Urothelium cell line (cell line): ENCODE measurements at places on chromosomes 16 and 17.

DNA sequence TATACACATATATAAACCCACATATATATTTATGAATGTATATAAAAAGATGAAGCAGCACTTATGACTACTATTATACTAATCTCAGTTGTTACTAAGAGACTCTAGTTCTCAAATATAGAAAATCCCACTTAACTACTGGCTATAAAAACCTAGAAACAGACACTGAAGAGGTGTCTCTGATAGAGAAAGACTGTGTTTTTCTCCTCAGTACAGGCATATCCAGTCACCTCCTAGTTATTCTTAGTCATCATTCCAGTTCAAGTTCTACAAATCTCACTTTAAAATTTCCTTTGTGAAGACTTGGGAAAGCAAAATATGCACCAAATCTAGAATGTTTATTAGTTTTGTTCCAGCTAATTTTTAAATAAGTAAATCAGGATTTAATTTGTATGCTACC is 93.9 kb downstream of the STH start:
- DNase-seq, result no peak

DNA sequence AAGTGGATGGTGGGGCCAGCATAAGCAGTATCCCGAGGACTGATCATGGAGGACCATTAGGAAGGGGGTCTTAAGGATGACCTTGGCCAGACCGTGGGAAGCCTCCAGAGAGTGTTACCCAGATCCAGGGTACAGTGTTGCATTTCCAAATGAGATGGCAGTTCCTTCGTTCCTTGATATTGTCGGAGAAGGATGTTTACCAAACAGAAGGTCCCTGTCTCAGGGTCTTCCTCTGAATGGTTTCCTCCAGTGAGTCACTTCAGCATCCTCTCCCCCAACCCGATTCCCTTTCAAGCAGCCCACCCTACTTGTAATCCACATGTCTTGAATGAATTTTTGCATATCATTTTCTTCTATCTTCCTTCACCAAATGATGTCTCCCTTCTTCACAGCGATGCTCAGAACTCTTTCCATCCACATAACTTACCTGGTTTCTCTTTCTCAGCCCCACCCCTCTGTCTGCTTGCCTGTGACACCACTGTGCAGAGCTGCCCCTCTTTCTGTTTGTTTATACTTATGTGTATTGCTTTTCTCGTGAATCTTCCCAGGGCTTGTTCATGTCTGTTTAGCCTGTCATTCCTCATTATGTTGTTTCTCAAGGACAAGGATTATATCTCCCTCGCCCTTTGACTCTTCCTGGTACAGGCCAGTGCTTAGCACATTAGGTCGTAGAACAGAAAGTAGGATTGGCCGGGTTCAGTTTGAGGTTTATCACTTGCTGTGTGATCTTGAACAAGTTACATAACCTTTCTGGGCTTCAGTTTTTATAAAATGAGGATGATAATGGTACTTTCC is 5.7 kb downstream of the GOSR2 start:
- no peak for DNase-seq

- no peak for DNase-seq
Measured at GRCh38 chr16:49527611-49528010, 154.0 kb downstream of the C16orf78 start.

DNA sequence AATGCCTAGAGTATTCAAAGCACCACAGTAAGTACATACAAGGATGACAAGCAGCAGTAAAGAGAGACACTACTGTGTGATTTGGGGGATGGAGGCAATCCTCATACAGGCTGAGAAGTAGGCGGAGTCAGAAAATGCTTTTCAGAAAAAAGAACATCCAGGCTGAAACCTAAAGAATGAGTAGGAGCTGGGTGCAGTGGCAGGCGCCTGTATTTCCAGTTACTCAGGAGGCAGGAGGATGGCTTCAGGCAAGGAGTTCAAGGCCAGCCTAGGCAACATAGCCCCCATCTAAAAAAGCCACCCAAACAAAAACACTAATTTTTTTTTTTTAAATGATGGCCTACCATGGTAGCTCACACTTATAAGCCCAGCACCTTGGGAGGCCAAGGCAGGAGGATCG is 10.3 kb downstream of the KANSL1 start:
- DNase-seq, result no peak

GRCh38 chr16:27482397-27483087 is 67.2 kb downstream of the GTF3C1 start:
- no peak for DNase-seq

GRCh38 chr17:7929158-7930023 is at the start of gene KCNAB3:
Gene KCNAB3 (minus strand): TSS chr17:7929856. CDS start chr17:7929435, 421 bp downstream.
- no peak for DNase-seq

DNA sequence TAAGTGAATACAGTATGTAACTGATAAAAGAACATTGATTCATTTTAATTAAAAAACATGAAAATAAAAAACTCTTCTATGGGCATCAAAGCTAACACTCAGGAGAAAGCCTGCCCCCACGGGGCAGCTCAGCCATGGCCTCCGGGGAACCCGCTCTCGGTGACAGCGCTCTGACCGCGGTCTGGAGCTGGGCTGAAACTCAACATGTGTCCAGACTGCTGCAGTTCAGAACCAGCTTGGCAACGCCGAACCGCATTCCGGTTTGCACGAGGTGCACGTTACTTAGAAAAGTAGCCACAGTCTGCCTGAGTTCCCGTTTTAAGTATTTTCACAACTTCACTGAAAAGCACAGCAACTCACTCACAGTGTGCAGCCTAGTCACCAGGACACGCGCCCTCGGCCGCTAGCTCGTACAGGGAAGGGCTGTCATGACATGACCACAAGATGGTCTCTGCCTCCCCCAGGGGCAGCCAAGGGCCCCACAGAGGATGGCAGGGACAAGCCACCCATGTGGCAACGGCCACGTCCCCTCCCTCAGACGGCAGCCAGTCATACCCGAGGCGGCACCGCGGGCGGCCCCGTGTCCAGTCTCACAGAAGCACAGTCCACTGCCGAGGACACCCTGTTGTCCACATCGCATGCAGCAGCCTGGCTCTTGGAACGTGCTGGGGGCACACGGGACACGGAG is 77.1 kb upstream of the METRNL start:
- no peak for DNase-seq

- no peak for DNase-seq
Measured at GRCh38 chr16:58670177-58670576, 14.4 kb downstream of the SLC38A7 start.

- no peak for DNase-seq
Measured at GRCh38 chr16:85624646-85625045, 11.5 kb downstream of the GSE1 start.

- DNase-seq, result no peak
Measured at GRCh38 chr17:31568121-31568520, 176.6 kb downstream of the RAB11FIP4 start.

- DNase-seq, result no peak
Measured at GRCh38 chr16:88435437-88436355, 17.4 kb upstream of the ZFPM1 start.

GRCh38 chr17:66387392-66387981 is 85.1 kb downstream of the PRKCA start:
- no peak for DNase-seq

DNA sequence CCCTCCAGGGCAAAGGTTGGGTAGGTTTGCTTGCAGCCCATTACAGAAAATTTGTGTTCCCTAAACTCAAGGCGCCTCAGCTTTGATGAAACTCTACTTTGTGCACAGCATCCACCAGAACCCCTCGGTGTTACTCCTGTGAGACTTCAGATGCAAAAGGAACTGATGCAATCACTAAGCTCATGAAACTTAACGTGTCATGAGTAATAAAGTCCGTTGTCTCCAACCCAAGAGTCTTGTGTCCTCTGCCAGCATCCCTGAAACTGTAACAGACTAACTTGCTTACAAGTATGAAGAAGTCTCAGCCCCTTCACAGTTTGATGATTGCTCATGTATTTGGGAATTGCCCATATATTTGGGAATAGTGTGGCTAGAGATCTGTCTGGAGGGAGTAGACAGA is 74.8 kb upstream of the MARCHF10 start:
- DNase-seq, result no peak

DNA sequence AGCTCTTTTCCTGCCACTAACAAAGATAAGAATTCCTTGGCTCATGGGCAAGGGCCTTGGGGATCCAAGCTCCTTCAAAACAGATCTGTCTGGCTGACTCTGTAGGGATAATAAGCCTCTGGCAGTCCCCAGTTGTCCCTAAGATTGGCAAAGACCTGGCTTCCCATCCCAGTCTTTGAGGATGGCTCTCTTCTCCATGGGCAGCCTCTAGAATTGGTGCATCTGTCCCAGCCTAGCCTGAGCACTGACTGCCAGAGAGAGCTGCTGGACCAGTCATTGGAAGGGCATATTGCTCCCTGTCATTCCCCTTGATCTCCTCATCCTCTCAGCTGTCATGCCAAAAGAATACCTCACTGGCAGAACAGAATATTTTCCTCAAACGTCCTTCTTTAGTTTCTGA is 13.2 kb upstream of the CUEDC1 start:
- DNase-seq, result no peak

DNA sequence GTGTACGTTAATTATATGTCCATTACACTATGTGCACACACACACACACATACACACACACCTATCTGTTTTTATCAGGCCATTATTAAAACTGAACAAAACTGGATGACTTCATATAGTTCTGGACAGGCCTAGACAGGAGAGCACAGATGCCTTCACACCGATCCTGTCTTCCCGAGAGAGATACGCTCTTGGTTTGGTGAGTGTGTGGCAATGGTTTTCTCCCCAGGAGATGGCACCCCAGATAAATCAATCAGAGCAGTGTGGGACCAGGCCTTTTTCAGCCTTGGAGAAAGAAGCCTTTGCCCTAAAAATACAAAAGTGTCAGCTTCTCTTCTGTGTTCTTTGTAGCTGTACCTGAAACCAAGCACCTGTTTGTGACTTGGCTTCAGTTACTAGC is 83.7 kb downstream of the CPPED1 start:
- no peak for DNase-seq

GRCh38 chr17:21113716-21114115 is 13.0 kb upstream of the DHRS7B start:
- DNase-seq, result no peak

- DNase-seq, result no peak
Measured at GRCh38 chr16:73199214-73199613, 151.3 kb upstream of the ZFHX3 start.

DNA sequence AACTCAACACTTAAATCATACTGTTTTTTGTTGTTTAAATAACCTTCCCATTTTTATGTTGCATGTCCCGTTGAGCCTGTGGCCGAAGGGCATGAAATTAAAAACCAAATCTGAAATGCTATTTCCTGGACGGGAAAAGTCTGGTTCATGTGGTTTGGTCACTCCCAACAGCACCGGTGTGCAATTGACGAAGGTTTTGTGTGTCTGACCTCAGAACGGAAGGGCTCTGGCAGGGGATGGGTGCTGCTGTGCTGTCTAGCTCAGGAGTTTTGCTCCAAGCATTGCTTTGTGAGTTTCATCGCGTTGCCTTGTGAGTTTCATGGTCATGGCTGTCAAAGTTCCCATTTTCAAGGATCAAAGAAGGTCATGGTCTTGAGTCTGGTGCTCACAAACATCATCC is 363.3 kb downstream of the XYLT1 start:
- DNase-seq, result no peak
